IMR-90 (cell line): ENCODE measurements at places on chromosomes 7 and 10. TPM values are rescaled to one million over a fixed set of nuclear protein-coding genes. Genes with fewer than 3 reads are reported as not detected.
A peak's percentile ranks its signal among the peaks of the same experiment; 100 is the strongest.

DNA sequence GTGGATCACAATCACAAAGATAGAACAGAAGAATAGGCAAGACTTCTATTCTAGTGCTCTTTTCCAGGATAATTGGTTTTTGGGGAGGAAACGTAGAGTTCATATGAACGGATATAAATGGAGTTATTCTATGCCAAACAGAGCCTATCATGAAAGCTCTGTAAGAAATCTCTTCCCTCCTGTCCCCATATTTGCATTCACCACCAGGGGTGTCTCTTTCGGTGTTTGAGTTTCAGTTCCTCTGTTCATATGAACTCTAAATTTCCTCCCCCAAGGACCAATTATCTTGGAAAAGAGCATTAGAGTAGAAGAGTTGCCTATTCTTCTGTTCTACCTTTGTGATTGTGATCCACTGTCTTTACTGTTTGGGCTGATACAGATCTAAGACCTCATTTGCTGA is 48.3 kb upstream of the CDC14C start:
- H3K4me1 ChIP-seq = no peaks in the 10 kb centered on the region
- no peak overlapping the region for H3K4me3 ChIP-seq
- H3K36me3 ChIP-seq = no peaks in the 10 kb centered on the region
- H3K27me3 ChIP-seq = no peaks in the 10 kb centered on the region
- no peak overlapping the region for H3K27ac ChIP-seq

- H3K4me3 ChIP-seq = peak overlapping the region; percentile 85
- H3K36me3 ChIP-seq = peaks cover 17% of the 10 kb centered on the region
- H3K4me1 ChIP-seq = peaks cover 6% of the 10 kb centered on the region
Observed at GRCh38 chr7:99437946-99438572, 539 bp downstream of the PTCD1 start.

DNA sequence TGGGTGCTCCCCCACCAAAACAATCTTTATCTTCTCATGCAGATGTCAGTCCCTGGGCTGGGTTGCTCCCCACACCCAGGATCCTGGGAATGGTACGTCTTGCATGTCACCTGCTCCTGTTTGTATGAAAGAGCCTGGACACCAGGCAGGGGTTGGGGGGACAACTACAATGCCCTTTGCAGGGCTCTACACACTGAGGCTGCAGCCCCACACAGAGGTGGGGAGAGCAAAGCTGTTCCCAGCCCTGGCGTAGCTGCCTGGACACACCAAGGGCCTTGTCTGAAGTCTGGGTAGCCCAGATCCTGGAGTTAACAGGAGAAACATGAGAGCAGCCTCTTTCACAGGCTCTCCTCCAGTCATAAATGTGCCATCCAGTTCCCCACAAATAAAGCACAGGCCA is 61.2 kb upstream of the TMEM72 start:
- H3K27ac ChIP-seq = no peak overlapping the region
- H3K27me3 ChIP-seq = no peaks in the 10 kb centered on the region
- no peak overlapping the region for H3K4me3 ChIP-seq

DNA sequence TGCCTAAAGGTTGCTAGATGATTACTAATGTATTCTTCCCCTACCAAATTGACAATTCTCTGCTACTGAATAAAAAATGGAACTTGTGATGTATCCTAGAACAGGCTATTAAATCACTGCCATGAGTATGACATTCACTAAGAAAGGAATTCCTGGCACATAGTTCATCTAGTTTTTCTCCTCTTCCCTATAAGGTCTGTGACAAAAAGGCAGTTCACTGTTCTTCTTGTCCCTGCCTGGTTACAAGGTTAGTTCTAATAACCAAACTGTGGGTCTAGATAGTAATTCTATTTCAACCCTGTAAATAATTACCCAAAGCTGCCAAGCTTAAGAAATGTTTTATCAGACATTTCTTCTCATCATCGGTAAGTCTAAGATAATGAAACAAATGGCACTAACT is 245.6 kb downstream of the BICC1 start:
- no peak overlapping the region for H3K4me3 ChIP-seq
- H3K36me3 ChIP-seq = no peaks in the 10 kb centered on the region
- DNase-seq = no peak
- H3K27ac ChIP-seq = no peak overlapping the region

DNA sequence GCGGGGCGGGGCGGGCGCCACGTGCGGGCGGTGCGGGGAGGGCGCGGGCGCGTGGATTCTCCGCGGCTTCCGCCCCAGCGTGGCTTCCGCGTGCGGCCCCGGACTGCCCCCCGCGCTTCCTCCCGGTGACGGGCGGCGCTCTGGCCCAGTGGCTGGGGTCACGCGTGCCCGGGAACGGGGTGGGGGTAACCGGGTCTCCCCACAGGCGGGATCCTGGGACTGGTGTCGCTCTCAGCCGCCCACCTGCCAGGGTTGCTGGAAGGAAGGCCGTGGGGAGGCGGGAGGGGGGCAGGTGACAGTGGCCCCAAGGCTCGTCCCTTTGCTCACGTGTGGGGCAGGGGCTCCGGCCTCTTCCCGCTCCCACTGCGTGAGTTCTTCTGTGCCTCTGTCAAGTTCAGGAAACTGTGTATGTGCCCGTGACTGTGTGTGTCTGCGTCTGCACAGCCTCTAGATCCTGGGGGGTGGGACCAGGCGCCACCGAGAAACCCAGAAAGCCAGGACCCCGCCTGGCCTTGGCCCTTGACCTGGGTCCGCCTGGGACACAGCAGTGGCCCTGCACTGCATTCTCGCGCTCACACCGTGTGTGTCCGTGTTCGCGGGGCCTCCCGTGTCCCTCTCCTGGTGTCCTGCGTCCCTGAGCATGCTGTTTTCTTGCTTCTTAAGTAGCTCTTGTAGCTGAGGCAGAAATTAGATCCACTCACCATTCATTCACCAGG is 919 bp downstream of the MAFK start:
- H3K36me3 ChIP-seq = no peaks in the 10 kb centered on the region
- peak overlapping the region; percentile 95 for H3K27ac ChIP-seq
- H3K4me3 ChIP-seq = peak overlapping the region; percentile 43
- H3K4me1 ChIP-seq = peaks cover 31% of the 10 kb centered on the region
- H3K27me3 ChIP-seq = no peaks in the 10 kb centered on the region

Gene LEP
- not detected in 2 replicates for total RNA-seq

Gene CDK1
- total RNA-seq = 28.1 and 37.5 TPM in 2 replicates

Gene TEX47
- not detected in 2 replicates for total RNA-seq

Gene PAX4
- total RNA-seq = not detected in 2 replicates

Gene CFAP43
- total RNA-seq = under 0.01 TPM in 1 of 2 replicates, not detected in the other

Gene BMI1
- total RNA-seq = 25.8 and 38.3 TPM in 2 replicates
